ENCODE measurements at places on chromosomes 12 and 14. TPM values are rescaled to one million over a fixed set of nuclear protein-coding genes. Genes with fewer than 3 reads are reported as not detected.

SERPINA12 gene
- not detected for total RNA-seq

DTD2 gene
- total RNA-seq = 15.8 TPM

- no peak overlapping the region for H3K4me3 ChIP-seq
- H3K4me1 ChIP-seq = no peaks in the 10 kb centered on the region
- H3K27me3 ChIP-seq = no peaks in the 10 kb centered on the region
- H3K27ac ChIP-seq = no peak overlapping the region
- DNase-seq = no peak
- H3K36me3 ChIP-seq = no peaks in the 10 kb centered on the region
Observed at GRCh38 chr12:109301643-109302168, 7.4 kb downstream of the FOXN4 start.

DNA sequence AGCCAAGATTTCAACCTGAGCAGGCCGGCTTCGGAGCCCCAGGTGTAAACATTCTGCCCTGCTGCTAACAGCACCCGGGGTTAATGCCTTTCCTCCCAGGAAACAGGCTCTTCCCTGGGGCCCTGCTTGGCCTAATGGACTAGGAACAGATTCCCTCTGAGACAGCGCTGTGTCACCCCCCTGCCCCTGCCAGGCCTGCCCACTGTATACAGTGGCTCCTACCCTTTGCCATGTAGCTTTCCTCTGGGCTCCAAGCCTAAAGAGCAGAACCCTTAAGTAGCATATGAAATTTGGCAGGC, 28.3 kb upstream of the BCDIN3D start:
- H3K36me3 ChIP-seq = no peaks in the 10 kb centered on the region
- no peaks in the 10 kb centered on the region for H3K27me3 ChIP-seq
- peaks cover 20% of the 10 kb centered on the region for H3K4me1 ChIP-seq
- no peak overlapping the region for H3K27ac ChIP-seq
- no peak overlapping the region for H3K4me3 ChIP-seq

GRCh38 chr12:130016194-130016593, 112.4 kb upstream of the TMEM132D start:
- no peak overlapping the region for H3K4me3 ChIP-seq
- H3K4me1 ChIP-seq = no peaks in the 10 kb centered on the region
- no peak for DNase-seq
- H3K27me3 ChIP-seq = peaks cover 7% of the 10 kb centered on the region
- H3K36me3 ChIP-seq = no peaks in the 10 kb centered on the region

DNA sequence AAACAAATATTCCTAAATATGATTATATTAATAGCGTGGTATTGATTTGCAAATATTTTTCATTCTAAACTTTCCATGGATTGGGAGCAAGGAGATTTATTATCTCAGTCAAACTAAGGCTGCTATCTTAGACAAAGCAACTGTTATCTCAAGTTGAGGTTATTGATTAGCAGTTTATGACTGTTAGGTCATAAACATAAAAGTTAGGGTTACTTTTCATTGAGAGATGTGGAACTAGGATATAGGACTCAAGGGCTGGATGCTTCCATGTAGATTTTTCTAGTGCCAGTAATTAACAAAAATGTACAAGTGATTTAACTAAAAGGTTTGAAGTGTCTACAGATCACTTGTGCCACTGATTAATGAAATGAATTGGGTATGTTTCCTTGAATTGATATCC, 19.1 kb downstream of the SCFD1 start:
- no peaks in the 10 kb centered on the region for H3K4me1 ChIP-seq
- H3K27ac ChIP-seq = no peak overlapping the region
- no peaks in the 10 kb centered on the region for H3K27me3 ChIP-seq
- no peaks in the 10 kb centered on the region for H3K36me3 ChIP-seq

DNA sequence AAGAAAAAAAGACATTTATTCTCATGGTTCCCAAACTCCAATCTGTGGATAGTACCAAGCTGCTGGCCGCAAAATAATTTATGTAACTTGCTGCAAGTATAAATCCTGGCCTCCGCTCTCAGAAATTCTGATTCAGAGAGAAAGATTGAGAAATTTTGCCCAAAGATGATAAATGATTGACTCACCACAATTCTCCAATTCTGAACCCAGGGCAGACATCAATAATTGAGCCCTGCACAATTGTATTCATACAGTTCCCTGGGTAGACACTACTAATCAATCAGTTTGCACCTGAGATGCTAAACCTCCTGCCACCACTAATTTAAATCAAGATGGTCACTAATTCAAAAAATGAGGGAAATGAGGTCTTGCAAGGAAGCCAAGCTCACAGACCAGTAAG, 38.2 kb downstream of the TRPV4 start:
- H3K4me3 ChIP-seq = no peak overlapping the region
- no peaks in the 10 kb centered on the region for H3K36me3 ChIP-seq
- DNase-seq = no peak
- no peaks in the 10 kb centered on the region for H3K4me1 ChIP-seq
- no peaks in the 10 kb centered on the region for H3K27me3 ChIP-seq

Data from uterus (tissue), 4 donors.